Stimulated activated CD8-positive, alpha-beta memory T cell treated with anti-CD3 and anti-CD28 coated beads, Interleukin-4, amount 100 ng/mL, for 4 hours (primary cell): ENCODE measurements at places on chromosomes 12 and 14.
A peak's percentile ranks its signal among the peaks of the same experiment; 100 is the strongest.

GRCh38 chr14:34614638-34615037 is 15.3 kb downstream of the SNX6 start:
- no peak for DNase-seq

DNA sequence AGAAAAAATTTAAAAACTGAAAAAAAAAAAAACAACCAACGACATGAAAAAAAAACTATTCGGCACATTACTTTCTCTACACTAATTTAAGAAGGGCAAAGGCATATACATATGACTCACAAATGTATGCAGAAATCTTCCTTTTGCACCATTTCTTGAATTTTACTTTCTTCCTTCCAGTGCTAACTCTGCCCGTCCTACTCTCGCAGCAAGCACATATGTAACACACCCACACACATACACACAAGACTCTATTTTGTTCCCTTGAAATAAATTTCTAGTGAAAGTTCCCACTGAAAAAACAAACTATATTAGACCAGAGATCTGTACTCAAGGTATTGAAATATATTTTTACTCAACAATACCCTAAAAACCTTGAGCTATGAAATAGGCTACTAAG is 14.6 kb downstream of the BTG1 start:
- no peak for DNase-seq

GRCh38 chr12:2693980-2694610 is 100.7 kb upstream of the FKBP4 start:
- no peak for DNase-seq

DNA sequence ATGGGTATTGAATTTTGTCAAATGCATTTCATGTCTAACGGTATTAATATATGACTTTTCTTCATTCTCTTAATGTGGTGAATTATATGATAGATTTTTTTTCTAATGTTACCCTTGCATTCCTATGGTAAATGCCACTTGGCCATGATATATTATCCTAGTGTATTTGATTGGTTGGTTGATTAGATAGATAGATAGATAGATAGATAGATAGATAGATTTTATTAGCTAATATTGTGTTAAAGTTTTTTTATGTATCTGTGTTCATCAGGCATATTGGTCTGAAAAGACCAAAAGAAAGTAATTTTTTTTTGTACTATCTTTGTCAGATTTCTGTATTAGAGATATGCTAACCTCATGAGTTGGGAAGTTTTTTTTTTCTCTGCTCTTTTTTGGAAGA is 124.6 kb downstream of the TGFB3 start:
- DNase-seq = no peak

DNA sequence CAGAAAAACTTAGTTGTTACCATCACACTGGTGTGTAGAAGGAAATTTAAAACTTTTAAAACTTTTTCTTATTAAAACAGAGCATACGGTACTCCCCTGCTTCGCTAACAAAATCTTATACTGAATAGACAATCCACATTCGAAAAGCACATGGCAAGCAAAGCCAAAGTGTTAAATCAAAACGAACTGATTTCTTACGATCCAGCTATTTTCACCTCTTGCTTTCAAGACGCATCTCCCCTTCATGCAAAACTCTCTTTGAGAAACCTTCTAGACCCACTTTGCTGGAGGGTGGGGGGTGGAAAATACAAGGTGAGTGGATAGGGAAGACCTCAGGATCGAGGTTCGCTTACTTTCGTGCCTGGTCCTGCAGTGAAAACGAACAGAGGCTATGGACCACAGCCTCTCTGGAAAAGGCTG is 328 bp downstream of the INTS13 start:
- DNase-seq = no peak

GRCh38 chr12:57755454-57756372 is 810 bp downstream of the MARCHF9 start:
- no peak for DNase-seq

- peak; percentile 8 for DNase-seq
These were observed 83.5 kb downstream of the SLC25A47 start for GRCh38 chr14:100406505-100407131.

DNA sequence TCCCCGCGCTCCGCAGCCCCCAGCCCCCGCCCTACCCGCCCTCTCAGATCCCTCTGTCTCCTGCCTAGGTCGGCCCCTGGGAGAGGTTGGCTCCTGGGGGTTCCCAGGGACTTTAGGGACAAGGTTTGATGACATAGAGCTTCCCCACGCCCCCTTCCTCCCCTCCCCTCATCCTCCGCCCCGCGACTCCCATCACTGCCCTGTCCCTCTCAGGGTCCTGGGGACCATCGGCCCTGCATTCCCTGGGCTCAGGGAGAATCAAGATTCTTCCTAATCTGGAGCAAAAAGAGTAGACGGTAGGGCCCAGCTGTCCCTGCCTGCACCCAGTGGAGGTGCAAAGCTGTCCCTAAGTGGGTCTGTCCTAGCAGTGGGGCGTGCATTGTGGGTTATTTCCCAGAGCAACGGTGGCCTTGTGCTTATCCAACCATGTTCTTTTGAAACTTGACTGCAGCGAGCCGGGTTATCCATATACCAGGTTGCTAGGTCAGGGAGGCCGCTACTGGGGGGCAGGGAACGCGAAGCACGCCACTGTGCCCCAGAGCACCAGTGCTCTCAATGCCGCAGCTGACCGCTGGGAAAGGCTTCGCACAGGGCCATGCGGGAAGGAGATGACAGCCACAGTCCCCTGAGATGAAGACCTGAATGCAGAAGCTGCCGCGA is 124.4 kb upstream of the PRMT8 start:
- DNase-seq = no peak

DNA sequence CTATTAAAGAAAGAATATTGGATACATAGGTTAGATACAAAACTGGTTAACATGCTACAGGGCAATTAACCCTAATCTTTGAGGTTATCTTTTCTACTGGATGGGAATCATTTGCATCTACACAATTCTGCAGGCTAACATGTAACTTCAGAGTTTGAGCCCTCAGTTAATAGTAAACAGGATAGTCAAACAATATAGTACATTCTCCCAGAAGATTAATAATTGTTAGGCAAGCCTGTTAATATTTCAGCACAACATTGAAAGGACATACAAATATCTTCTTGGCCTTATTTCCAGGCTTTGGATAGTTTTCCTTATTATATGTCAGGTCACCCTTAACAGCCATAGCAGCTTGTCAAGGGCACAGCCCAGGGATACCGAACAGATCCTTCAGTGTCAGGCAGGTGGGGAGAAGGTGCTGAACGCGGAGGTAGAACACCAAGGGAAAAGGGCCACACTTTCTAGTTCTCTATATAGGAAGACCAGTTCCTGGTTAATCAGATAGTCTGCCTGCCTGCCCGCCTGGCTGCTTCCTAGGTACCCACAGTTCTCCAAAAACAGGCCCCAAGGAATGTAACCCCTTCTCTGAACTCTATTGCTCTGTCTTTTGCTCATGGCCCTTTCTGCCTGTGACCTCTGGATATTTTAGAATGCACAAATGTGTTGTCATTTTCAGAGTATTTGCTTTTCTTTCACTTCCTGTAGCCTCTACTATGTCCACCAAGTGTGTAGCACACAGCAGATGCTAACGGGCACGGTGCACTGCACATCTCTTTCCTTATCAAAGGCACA is 256.0 kb downstream of the PCNX1 start:
- DNase-seq = no peak

DNA sequence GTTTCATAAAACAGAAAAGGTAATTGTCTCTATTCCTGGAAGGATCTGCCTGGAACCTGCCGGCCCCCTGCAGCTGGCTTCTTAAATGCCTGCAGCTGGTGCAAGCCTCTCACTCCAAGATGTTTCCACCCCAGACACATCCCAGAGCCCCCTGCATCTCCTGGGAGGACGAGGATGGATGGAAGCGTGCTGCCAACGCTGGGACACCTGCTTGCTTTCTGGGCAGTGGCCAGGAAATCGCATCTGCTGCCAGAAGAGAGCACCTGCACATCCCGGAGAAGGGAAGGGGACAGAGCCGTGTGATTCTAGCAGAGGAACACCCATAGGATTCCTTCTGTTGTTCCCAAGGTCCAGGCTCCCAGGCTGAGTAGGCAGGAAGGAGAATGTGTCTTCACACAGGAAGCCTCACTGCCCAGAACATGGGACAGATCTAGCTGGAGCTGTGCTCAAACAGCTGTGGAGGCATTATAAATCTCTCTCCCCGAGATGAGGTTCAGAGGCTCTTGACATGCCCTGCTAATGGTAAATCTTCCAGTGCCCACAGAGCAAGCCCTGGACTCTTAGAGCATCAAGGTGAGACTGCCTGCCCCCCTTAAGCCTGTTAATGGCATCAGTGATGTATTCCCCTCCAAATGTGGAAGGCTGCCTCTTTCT is 138.8 kb upstream of the MAP1LC3B2 start:
- DNase-seq = no peak

DNA sequence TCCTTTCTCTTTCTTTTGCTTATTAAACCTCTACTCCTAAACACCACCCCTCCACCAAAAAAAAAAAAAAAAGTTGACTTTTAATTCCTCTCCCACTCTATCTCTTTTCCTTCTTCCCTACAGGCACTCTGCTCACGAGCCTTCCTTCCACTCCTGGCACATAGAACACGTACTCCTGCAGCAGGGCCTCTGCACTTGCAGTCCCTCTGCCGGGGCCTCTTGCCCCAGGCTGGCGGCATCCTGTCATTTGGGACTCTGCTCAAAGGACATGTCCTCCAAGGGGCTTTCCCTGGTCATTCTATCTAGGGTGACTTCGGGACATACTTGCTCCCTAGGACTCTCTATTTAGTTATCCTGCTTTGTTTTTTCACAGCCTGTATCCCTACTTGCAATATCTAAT is 7.7 kb downstream of the FOS start:
- no peak for DNase-seq

DNA sequence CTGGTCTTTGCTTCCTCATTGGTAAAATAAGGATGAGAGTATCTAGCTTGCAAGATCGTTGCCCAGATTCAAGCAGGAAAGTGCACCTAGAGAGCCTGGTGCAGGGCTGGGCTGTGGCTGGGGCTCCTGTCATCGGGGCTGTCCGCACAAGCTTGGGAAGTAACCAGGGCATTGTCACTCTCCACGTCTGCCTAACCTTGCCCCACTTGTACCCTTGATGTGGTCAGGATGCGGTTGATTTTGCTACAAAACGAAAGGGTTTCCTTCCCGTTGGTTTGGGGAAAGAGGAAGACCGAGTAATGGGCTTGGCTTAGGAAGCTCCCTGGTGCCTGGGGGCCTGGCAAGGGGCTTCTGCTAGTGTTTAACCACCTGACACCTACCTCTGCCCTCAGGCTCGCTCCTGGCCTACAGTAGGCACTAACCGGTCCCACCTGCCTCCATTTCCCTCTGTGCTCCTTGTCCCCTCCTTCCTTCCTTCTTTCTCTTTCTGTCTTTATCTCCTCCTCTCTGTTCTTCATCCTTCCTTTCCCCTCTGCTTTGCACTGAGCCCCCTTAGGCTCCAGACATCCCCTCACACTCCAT is 21.8 kb downstream of the MVK start:
- DNase-seq = no peak

DNA sequence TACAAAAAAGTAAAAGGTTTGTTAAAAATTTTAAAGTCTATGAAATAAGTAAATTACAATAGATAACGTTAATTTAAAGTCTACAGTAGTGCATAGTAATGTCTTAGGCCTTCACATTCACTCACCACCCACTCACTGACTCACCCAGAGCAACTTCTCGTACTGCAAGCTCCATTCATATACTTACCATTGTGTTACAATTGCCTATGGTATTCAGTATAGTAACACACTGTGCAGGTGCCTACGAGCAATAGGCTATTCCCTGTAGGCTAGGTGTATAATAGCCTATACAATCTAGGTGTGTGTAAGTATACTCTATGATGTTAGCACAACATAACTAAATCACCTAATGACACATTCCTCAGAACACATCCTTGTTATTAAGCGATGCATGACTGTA is 435.3 kb upstream of the TMTC1 start:
- DNase-seq = no peak

DNA sequence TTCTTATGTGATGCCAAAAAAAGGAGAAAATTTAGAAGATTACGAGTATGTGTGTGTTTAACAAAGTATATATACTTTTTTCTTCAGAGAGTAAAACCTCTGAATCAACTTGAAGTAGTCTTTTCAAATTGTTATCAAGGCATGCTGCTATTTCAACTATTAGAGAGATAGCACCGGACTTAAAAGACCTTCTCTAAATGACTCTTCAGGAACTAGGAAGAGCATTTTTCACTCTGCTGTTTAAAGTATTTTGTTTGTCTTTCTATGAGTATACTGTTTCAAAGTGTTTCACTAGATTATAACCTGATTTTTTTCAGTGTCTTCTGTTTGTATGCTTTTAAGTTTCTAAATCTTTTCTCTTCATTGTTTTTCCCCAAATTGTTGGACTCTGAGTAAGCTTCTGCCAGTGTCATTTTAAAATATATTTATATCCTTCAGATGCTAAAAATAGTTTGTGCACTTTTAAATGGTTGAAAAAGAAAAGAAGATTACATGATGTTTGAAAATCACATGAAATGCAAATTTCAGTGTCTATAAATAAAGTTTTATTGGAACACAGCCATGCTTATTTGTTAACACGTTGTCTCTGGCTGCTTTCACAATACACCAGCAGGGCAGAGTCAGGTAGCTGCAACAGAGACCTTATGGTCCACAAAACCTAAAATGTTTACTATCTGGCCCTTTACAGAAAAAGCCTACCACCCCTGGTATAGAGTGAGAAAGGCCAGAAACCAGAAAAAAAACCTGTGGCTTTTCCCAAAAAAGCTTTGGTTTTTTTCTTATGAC is 21.3 kb downstream of the CRADD start:
- no peak for DNase-seq

DNA sequence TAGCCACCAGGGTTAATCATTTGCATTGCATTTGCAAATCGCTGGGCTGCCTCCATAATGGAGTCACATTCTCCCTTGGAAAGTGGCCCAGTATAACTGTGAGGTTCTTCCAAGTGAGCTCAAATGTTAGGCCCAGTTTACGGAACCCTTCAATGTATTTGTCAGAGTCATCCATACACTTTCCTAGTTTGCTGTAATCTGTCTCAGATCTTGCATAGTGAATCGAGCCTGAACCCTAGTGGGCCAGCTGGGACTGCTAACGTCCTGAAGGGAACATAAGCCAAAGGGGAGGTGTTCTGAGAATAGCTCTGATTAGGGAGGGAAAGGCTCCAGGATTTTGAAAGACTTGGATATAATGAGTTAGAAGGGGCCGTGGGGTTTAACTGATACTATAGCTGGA is 406.3 kb downstream of the SLC6A15 start:
- DNase-seq = no peak

- DNase-seq = no peak
These were observed 25.0 kb upstream of the DHRS7 start for GRCh38 chr14:60189923-60190840.

DNA sequence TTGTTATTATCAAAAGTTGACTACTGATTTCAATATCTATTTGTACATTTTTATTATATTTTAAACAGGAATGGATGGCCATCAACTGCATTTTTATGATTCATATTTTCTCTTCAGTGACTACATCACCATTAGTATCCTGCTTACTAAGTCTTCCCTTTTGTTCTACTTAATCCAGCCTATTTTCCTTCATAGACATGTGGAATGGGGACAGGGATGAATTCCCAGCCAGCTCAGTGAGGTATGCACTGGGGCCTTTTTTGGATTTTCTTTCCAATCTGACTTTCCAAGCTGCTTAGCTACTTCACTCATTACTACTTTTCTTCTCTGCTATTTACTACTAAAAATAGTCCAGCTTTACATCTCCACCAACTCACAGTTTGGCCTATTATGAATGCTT is 38.4 kb downstream of the AKAP6 start:
- DNase-seq = no peak

- no peak for DNase-seq
These were observed 18.5 kb upstream of the TBPL2 start for GRCh38 chr14:55458800-55459515.

GRCh38 chr14:67343601-67344230 is 15.9 kb downstream of the ATP6V1D start:
- DNase-seq = no peak
